Activated CD4-positive, alpha-beta T cell treated with anti-CD3 and anti-CD28 coated beads, Interleukin-2, amount 50 U/mL, for 16 hours (primary cell): ENCODE measurements at places on chromosomes 1 and 21.
A peak's percentile ranks its signal among the peaks of the same experiment; 100 is the strongest.

GRCh38 chr1:182649041-182649440 is 35.3 kb downstream of the RGS8 start:
- no peak for DNase-seq

DNA sequence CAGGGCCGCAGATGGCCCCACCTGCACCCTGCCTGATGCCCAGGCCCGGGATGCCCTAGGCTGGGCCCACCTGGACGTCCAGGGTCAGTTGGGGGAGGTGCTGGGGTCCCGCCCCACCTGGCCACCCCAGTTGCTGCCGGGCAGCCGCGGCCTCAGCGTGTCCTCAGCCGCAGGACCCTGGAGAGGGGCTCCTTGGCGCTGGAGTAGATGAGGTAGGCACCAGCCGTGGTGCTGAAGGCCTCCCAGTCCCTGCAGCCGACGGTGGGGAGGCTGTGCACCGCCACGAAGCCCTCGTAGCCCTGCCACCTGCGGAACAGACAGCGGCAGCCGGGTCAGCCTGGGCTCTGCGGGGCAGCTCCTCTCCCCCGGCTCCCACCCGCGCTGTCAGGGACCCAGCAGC is 40.4 kb downstream of the KRTAP10-1 start:
- DNase-seq: no peak

GRCh38 chr1:1166642-1167397 is 6.9 kb upstream of the TTLL10 start:
- no peak for DNase-seq

- DNase-seq: no peak
Observed at GRCh38 chr1:161676441-161676840, 13.5 kb downstream of the FCGR2B start.

DNA sequence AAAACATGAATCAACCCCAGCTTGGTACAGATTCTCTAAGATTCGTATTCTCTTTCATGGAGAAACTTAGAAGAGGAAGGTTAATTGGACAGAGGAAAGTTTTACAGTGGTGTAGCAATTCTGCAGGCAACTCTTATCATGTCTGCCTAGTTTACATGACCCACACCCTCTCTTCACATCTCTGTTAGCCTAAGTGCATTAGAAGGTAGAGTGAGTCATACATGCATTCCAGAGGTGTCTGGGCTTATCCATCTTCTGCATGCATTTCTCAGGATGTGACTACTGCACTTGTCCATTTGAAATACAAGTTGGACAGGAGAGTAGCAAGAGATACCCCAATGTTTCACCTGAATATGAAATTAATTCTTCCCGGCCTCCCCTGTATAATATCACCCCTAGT is 578.4 kb upstream of the NCAM2 start:
- DNase-seq: no peak

DNA sequence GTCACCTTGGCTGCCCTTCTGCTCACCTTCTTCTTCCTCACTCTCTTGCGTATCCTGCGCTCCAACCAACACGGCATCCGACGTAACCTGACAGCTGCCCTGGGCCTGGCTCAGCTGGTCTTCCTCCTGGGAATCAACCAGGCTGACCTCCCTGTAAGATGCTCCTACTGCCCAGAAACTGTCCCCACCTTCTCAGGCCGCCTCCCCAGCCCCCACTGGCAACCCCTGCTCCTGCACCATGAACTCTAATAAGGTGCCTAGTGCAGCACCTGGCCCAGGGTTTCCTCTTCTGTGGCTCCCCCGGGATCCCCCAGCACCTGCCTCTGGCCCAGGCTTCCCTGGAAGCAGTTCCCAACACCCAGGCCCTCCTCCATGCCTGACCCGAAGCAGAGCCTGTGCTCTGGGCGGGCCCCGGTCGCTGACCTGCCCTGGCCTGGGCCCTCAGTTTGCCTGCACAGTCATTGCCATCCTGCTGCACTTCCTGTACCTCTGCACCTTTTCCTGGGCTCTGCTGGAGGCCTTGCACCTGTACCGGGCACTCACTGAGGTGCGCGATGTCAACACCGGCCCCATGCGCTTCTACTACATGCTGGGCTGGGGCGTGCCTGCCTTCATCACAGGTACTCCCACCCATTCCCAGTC is 12.8 kb downstream of the PSRC1 start:
- no peak for DNase-seq

- no peak for DNase-seq
Observed at GRCh38 chr1:214552174-214552608, 789 bp upstream of the PTPN14 start.

GRCh38 chr1:74583397-74583796 is 71.0 kb upstream of the LRRC53 start:
- DNase-seq: no peak

DNA sequence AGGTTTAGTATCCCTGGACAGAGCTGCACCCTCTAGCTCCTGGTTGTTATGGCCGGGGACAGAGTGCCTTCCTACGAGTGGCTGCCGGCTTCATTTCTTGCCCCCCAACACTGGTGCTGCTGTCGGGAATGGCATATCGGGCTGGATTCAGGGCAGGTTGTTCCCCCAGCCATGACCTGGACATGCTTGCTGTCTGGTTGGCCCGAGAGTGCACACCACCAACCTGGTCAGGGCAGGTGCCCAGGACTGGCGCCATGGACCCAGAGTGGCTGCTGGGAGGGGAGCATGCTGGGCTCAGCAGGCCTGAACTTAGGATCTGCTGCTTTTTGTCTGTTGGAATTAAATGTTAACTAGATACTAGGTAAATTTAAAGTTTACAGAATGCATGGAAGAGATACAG is 21.8 kb downstream of the H6PD start:
- no peak for DNase-seq

DNA sequence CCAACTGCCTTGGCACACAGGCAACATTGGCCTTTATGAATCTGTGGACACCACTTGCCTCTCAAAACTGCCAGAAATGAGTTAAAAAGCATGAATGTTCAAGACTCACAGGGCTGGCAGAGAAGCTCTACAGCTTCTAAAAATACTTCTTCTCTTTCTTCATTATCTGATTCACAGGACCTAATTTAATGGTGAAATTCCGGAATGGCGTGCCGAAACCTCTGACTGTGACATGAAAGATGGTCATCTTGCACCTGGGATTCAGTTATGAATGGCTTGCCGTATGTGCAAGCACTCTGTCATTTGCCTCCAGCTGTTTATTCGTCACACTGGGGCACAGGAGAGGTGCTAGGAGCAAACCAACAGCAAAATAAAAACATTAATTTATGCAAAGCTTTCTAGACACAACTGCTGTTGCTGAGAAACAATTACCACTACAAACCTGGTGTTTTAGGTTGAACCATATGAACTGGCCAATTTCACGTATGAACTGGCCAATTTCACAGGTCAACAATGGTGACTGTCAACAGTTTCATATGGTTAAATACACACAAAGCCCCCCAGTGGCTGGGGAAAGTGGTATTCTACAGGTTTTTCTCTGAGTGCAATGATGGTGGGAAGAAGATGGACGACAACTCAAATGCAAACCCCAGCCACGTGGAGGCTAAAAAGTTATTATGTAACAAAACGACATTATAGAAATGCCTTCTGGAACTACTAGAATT is 648.3 kb downstream of the KIF26B start:
- DNase-seq: no peak

DNA sequence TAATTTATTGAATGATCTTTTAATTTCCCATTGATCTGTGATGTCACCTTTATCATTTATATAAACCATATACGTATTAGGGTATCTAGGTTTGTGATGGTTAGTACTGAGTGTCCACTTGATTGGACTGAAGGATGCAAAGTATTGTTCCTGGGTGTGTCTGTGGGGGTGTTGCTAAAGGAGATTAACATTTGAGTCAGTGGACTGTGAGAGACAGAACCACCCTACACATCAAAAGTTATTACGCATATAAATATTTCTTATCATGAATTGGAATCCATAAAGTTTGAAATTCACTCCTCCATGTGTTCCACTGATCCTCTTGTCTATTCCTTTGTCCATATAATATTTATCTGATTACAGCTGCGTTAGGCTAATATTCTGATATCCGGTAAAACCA is 100.5 kb downstream of the PIGK start:
- DNase-seq: no peak

DNA sequence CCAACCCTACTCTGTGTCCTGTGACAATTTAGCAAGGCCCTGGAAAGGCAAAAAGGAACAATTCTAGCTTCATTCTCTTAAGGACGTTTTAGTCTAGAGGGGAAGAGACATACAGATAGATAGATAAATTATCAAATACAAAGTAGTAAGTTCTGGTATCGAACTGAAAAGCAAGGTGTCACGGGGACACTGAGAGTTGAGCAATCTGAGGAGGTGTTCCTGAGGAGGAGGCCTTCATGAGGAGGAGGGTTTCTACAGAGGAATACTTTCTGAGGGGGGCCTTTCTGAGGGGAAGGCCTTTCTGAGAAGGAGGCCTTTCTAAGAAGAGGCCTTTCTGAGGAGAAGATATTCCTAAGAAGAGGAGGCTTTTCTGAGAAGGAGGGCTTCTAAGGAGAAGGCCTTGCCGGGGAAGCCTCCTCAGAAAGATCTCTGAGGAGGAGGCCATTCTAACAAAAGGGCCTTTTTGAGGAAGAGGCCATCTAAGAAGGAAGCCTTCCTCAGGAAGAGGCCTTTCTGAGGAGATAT is 155.9 kb upstream of the COA6 start:
- peak; percentile 27 for DNase-seq

- no peak for DNase-seq
Observed at GRCh38 chr1:151313501-151313900, 13.7 kb downstream of the PI4KB start.

GRCh38 chr1:89806616-89807015 is 14.2 kb upstream of the LRRC8D start:
- no peak for DNase-seq

DNA sequence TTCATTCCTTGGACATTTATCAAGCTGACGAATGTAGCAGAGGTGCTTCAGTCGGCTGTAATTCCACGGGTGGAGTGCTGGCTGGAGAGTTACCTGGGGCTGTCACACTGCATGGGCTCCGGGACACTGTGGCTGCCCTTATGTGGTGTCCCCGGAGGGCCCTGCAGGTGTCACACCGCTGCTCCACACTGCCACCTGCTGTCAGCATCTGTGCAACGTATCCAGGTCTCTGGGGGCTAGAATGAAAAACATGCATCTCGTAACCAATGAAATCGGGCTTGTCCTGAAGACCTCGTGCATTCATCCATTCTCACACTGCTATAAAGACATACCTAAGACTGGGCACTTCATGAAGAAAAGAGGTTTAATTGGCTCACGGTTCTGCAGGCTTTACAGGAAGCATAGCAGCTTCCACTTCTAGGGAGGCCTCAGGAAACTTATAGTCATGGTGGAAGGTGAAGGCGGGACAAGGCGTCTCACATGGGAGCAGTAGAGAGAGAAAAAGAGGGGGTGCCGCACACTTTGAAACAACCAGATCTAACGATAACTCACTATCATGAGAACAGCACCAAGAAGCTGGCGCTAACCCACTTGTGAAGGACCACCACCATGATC is 46.7 kb upstream of the PCBP3 start:
- peak; percentile 83 for DNase-seq
